Central memory CD4-positive, alpha-beta T cell (primary cell): ENCODE measurements at places on chromosomes 16 and 17.

GRCh38 chr17:31134576-31134975, 39.8 kb downstream of the NF1 start:
- no peak for DNase-seq

GRCh38 chr16:69327585-69328310, 2.6 kb downstream of the PDF start:
- no peak for DNase-seq

GRCh38 chr17:35297666-35298065, 54.8 kb downstream of the SLFN5 start:
- DNase-seq = no peak

DNA sequence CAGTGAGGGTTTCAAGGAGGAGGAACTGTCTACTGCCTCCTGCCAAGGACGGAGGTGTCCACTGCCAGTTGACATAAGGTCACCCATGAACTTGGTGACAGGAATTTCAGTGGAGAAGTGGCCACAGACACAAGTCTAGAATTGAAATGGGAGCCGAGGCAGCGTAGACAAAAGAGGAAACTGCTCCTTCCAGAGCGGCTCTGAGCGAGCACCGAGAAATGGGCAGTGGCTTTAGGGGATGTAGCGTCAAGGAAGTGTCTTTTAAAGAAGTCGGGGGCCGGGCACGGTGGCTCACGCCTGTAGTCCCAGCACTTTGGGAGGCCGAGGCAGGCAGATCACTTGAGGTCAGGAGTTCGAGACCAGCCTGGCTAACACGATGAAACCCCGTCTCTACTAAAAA, 3.1 kb upstream of the SERPINF1 start:
- no peak for DNase-seq

- DNase-seq = no peak
Observed at GRCh38 chr16:55016515-55016914, 85.8 kb downstream of the IRX5 start.

DNA sequence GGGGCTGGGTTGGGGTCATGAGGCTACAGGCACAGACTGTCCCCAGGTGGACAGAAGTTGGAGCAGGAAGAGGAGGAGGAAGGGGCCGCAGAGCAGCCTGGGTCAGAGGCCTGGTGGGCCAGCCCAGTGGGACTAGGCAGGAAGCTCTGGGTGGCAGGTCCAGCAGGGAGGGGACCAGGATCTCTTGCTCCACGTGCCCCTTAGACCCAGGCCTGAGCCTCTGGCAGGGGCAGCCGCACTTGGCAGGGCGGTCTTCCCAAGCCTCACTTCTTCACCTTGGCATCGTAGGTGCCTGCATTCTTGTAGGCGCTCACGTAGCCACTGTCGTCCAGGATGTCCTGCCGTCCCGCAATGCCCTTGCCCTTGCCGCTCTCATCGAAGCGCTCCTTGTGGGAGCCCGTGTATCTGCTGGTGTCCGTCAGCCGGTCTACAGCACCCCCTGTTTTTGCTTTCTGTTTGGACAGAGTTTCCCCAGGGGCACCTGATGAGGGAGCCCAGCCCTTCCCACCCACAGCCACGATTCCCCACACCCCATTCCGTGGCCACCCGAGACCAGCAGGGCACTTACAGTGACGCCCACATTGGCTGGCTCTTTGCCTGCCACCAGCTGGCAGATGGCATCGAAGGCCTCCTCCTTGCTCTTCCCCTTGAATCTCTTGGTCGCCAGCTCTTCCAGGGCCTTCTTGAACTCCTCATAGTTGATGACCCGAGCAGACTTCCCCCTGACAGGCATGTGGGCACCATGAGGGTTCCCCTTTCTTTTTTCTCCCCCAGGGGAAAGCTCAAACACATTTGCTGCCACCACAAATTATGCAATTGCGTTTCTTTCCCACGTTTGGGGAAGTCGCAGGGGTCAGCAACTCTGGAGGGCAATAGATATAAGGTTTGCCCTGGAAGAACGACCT, 3.1 kb downstream of the TPPP3 start:
- DNase-seq = no peak

DNA sequence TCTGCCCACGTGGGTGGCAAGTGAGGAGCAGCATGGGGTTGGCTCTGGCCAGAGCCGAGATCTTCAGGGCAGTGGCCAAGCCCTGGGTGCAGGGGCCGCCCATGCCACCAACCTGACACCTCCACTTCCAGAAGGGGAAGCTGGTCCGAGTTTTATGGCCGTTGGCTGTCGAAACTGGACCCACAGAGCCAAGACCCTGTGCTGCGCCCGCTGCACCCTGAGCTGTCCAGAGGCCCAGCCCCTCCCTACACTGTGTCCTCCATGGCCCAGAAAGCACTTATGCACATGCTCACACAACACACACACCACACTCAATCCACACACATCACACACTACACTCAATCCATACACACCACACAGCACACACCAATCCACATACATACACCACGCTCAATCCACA, 33.9 kb upstream of the RPTOR start:
- DNase-seq = no peak

DNA sequence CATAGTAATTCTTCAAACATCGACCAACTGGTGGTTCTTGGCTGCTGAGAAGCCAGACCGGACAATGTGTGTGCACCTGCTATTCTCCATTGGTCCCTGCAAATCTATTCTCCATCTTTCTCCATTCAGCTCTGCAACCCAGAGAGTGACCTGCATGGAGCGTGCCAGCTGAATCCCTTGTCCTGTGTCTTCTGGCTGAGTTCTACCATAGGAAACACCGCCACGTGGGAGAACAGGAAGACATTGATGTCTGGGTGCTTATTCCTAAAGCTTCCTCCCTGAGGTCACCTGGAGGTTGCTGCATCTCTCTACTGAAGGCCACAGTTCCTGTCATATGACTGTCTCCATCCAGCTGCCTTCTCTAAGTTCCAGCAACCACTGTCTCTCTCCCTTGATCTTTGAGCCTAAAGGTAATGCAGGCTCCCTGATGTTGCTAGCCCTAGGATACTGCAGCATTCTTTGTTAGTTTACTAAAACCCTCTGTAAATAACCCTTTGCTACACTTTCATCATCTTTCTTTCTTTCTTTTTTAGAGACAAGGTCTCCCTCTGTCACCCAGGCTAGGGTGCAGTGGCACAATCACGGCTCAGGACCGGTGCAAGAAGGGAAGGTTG, 10.6 kb upstream of the SMG1 start:
- no peak for DNase-seq

GRCh38 chr17:17018612-17019429, 23.4 kb upstream of the MPRIP start:
- DNase-seq = no peak

DNA sequence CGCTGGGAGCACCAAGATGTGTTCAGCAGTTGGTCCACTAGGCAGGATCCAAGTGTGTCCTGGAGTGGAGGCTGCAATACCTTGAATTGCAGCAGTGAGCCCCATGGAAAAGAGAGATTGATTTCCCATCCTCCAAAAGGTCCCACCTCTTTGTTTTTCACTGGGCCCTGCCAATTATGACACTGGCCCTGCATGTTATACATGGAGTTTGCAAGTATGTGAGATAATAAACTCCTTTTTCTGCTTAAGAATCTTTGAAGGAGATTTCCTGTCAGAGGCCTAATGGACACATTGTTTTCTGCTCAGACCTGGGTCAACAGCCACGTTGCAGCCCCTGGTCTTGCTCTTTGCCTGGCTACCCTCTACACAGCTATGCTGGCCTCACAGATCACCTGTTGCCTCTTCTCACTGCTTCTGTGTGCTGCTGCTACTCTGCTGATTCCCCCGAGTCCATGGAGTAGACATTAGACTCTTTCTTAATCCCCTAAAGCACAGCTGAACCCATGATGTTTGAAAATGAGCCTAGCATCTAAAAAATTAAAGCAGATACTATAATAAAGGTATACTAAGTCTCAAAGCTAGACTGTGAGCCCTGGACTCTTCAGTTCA, 341.9 kb upstream of the CDH11 start:
- DNase-seq = no peak

GRCh38 chr17:4499431-4500190, 930 bp downstream of the SPNS2 start:
- DNase-seq = peak; percentile 25

GRCh38 chr16:50281391-50282009, 15.1 kb downstream of the ADCY7 start:
- no peak for DNase-seq

DNA sequence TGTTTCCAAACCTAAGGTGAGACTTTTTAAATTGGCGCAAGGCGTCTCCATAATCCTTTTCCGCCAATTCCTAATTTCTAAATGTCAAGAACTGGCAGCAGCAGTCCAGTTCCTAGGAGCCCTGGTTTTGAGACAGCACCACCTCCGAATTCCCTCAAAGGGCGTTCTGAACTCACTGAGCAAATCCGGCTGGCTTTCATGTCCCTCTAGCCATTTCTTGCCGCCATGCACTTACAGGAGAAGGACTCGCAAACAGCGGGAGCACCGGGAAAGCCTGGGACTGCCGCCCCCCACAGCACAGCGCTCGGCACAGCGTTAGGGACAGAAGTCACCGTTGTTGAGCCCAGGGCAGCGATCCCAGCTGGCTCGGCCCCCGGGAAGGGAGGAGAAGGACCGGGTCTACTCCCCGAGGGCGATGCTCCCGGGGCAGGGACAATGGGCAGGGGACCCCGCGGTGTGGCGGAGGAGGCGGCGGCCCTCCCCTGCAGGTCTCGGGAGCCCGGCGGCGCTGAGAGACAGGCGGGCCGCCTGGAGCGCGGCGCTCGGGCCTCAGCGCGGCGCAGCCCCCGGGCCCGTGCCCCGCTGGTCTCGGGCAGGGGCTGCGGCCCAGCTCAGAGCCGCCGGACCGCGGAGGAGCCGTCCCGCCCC, 545 bp downstream of the ARHGAP17 start:
- peak; percentile 22 for DNase-seq

GRCh38 chr16:12354296-12354833, 377.8 kb downstream of the SNX29 start:
- no peak for DNase-seq

DNA sequence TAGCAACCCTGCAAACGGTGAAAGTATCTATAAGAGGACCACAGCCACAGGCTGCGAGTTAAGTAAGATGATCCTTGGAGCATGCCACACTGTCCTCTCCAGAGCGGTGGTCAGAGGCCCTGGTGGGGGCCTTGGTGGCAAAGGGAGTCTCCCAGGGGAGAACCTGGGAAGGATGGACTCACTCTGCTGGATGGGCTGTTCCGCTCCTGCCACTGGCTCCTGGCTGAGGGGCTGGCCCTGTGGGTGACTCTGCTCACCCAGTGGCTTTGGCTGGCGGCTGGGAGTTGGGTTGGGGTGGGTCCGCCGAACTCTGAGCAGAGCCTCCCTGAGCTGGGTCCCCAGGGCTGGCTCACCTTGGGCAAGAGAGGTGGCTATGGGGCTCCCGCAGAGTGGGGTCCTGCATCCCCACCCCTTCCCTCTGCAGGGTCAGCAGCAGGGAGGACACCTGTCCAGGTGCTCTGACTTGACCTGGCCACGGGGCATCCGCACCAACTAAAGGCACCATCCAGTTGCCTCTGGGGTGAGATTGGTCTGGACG, 7.3 kb downstream of the CDK5R1 start:
- no peak for DNase-seq

DNA sequence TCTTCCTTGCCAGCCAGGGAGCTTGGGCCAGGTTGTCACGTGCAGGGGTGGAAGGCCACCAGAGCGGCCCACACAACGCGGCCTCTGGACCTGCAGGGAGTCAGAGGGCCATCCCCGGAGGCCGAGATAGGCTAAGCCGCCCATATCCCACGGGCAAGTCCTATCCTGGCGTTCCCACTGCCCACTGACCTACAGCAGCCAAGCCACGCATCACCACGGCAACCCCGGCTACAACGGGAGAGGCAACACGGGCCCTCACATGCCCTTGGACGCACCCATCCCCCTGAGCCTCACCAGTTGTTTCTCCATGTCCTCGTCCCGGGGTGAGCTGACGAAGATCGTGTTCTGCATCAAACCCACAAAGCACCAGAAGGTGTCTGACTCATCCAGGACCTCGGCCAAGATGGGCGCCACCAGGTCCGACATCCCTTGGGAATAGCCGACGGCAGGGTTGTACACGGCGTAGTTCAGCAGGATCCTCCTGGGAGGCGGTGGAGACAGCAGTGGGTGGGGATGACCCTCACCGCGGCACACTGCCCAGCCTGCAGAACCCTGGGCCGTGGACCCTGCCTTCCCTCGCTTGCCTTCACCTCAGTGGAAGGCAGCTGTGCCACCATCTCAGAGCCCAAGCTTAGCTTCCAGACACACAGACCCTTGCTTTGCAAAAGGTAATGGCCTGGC, 88.2 kb downstream of the TBC1D16 start:
- DNase-seq = no peak

DNA sequence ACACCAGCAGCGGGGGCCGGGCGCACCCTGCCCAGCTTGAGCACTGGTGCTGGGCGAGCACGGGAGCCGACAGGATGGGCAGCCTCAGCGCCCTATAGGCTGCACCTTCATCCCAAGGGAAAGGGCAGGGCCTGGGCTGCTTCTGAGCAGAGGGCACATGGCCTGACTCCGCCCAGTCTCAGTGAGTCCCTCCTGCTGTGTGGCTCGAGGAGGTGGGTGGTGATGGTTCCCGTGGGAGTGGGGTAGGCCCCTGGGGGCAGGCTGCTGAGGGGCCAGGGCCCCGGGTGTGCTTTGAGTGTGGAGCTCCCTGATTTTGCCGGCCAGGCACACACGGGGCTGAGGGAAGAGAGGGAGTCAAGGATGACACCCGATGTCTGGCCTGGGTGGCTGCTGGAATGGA, 37.9 kb downstream of the TSC2 start:
- DNase-seq = no peak

DNA sequence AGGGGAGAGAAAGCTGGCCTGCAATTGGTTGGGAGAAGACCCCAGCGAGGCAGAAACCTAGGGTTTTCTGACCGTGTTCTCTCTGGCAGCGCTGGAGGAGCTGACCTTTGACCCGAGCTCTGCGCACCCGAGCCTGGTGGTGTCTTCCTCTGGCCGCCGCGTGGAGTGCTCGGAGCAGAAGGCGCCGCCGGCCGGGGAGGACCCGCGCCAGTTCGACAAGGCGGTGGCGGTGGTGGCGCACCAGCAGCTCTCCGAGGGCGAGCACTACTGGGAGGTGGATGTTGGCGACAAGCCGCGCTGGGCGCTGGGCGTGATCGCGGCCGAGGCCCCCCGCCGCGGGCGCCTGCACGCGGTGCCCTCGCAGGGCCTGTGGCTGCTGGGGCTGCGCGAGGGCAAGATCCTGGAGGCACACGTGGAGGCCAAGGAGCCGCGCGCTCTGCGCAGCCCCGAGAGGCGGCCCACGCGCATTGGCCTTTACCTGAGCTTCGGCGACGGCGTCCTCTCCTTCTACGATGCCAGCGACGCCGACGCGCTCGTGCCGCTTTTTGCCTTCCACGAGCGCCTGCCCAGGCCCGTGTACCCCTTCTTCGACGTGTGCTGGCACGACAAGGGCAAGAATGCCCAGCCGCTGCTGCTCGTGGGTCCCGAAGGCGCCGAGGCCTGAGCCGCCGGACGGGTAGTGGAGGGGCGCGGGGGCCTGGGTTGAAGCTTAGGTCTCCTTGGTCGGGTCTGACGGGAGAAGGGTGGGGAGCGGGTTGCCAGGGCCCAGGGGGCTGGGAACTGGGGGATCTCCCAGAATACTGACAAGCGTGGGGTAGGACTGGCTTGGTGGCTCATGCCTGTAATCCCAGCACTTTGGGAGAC, 7.4 kb upstream of the PYDC1 start:
- DNase-seq = no peak

- DNase-seq = no peak
Observed at GRCh38 chr16:64731891-64732290, 390.0 kb downstream of the CDH11 start.
